ENCODE measurements at places on chromosomes 7 and 10. TPM values are rescaled to one million over a fixed set of nuclear protein-coding genes. Genes with fewer than 3 reads are reported as not detected.
A peak's percentile ranks its signal among the peaks of the same experiment; 100 is the strongest.

GRCh38 chr7:88091988-88092675 is 127.7 kb downstream of the SRI start:
- no peak overlapping the region for H3K27ac ChIP-seq
- no peaks in the 10 kb centered on the region for H3K27me3 ChIP-seq

DNA sequence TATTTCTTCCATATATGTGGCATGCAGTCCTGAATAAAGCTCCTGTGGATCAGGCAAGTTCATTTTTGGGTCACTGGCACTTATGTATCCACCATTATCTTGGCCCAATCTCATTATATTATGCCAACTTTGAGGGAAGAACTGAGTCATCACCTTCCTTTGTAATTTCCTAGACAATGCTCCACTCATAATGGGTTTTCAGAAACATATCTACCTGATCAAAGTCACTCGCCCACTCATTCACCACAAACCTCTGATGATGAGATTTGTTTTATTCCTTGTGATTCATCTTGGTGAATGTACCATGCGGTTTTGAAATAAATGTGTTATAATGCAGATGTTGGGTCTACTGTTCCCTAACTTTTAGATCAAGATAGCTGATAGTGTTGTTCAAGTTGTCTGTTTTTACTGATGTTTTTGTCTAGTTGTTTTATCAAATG is 525.8 kb downstream of the KIF20B start:
- no peaks in the 10 kb centered on the region for H3K36me3 ChIP-seq
- no peaks in the 10 kb centered on the region for H3K27me3 ChIP-seq
- H3K4me3 ChIP-seq, result no peak overlapping the region
- peak overlapping the region; percentile 66 for H3K27ac ChIP-seq
- peaks cover 26% of the 10 kb centered on the region for H3K4me1 ChIP-seq

DNA sequence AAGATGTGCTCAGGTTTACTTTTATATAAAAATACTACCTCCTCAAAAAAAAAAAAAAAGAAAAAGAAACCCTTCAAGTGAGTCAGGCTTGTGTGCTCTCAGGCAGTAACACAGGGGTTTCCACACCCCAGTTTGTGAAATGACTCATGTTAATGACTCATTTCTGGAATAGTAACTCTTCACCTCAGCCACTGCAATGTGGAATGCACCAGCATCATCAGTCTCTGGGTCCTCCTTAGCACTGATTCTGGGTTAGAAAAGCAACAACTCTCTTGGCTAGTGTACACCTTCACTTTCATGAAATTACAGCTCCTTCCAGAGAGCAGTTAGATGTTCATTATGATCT is 110.6 kb downstream of the EMX2 start:
- no peak overlapping the region for H3K27ac ChIP-seq

DNA sequence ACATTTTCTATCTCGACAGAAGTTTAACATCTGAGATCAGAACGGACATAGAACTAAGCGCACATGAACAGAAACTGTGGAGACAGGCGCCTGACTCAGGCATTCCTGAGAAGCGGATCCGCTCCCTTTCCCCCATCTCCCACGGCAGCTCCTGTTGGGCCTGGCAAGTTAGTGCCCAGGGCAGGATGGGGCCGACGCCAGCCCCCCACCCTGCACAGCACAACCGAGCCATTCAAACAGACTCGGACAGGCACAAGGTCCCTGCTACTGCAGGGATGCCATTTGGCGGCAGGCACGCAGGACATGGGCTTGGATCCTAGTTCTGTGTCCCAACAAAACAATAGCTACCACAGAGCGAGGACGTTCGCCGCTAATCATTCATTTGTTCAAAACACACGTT is 271.8 kb downstream of the USP6NL start:
- no peaks in the 10 kb centered on the region for H3K36me3 ChIP-seq
- no peak for DNase-seq
- H3K27me3 ChIP-seq, result no peaks in the 10 kb centered on the region
- no peak overlapping the region for H3K27ac ChIP-seq
- H3K4me3 ChIP-seq, result no peak overlapping the region

The SNX10 gene
- 1.2 TPM for total RNA-seq

The TFEC gene
- total RNA-seq, result 7.9 TPM

All from endothelial cell of umbilical vein (primary cell).